ENCODE measurements at places on chromosomes 13 and 19.
A peak's percentile ranks its signal among the peaks of the same experiment; 100 is the strongest.

DNA sequence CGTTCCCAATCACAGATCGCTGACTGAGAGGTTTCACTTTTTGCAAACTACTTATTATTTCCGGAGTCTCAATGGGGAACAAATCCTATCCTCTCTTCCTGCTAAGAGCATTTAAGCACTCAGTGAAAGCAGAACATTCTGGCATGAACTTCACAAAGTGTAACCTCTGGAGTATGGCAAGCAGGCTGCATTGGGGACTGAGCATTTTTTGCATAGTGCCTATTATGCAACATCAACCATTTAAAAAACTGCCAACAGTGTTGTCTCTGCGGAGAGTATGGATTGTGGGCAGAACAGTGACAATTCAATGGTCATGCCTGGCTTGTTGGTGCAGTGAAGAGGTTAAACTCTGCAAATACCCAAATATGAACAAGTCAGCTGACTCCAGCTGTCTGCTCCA is 484.6 kb downstream of the OLFM4 start:
- DNase-seq = no peak

DNA sequence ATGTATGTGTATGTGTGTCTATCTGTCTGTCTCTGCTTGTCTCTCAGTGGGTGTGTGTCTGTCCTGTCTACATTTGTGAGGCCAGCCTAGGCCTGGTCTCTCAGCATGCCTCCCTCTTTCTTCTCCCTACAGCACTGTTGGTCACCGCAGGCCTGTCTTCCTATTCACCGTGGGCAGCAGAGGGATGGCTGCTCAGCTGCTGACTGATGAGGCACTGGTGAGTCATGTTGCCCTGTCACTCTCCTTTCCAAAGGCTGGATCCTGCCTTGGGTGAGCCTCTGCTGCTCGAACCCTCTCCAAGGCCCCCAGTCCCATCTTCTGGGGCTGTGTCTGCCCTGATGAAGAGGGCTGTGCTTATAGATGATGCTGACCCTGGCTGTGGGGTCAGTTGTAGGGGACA is 6.3 kb downstream of the ZNF71 start:
- no peak for DNase-seq

GRCh38 chr13:21074546-21074945 is 13.2 kb upstream of the LATS2 start:
- no peak for DNase-seq

GRCh38 chr13:71752775-71753513 is 114.1 kb downstream of the DACH1 start:
- DNase-seq = no peak

DNA sequence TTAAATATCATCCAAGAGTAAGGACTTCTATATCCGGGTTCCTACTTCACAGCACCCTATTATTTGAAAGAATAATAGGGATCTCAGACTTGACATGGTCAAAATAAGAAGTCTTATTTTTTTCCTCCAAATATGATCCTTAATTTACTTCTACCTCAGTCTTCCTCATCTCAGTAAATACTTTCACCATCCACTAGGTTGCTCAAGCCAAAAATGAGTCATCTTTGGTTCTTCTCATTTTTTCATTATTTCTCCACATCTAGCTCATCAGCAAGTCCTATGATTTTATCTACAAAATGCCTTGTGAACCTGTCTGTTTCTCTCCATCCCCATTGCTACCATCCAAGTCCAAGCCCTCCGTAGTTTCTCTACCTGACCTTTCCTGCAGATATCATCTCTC is 121.9 kb upstream of the GJB6 start:
- DNase-seq = no peak

DNA sequence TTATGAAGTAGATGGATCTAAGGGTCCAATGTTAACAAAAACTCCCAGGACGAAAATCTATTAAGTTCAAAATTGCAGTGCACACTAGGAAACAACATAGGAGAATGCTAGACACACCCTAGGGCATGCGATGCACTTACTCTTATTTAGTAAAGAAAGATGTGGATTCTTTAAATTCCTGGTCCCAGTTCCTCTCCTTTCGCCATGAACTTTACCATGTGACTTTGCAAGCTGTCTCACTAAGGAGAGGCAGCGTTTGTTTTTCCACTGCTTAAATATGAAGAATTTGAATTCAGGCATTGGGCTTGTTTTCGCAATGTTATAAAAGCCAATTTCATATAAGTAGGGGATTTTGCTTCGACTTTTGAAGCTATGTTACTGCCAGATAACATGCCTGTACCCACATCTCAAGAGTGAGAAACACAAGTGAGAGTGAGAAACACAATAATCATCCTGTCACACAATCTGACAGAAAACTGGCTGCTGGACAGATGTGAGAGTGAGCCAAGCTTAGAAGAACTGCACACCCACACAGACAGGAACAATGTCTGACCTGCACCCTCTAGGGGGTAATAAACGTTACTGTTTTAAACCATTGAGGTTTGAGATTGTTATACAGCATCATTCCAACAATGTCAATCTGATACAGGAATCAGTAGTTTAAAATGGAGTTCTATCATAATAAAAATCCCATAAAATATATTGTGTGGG is 1308.4 kb downstream of the SLITRK5 start:
- peak; percentile 10 for DNase-seq

DNA sequence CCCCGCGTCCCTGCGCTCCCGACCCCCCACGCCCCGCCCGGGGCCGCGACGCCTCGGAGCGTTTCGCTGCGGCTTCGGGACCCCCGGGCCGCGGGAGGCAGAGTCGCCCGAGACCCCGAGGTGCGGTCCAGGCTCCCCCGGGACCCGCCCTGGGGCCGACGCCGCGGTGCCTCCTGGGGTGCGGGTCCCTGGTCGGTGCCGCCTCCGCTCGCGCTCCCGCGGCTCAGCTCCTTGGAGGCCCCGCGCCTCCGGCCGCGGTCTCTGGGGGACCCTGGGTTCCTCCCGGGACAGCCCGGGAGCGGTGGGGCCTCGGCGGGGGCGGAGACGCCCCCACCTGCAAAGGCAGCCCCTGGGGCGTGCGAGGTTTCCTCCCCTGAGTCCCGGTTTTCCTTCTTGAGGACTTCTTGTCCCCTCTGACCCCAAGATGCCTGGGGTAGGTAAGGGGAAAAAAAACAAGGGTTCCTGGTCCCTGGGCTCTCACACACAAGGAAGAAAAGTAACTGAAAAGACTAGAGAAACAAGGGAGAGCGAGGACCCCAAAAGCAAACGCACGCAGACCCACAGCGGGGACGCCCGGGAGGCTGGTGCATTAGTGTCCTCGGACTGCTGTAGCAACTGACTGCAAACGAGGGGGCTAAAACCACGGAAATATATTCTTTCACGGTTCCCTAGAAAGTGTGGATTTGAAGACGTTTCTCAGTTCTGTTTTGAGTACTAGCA is 740 bp downstream of the ZNF555 start:
- no peak for DNase-seq

GRCh38 chr13:94656176-94656575 is 54.5 kb downstream of the GPR180 start:
- no peak for DNase-seq

DNA sequence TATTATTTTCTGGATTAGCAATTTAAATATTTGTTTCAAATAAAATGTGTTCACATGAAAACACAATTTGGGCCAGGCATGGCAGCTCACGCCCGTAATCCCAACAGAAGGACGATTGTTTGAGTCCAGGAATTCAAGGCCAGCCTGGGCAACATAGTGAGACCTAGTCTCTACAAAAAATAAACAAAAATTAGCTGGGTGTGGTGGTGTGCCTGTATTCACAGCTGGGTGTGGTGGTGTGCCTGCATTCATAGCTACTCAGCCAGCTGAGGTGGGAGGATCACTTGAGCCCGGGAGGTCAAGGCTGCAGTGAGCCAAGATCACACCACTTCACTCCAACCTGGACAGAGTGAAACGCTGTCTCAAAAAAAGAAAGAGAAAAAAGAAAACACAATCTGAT is 46.4 kb downstream of the KPNA3 start:
- DNase-seq = no peak

DNA sequence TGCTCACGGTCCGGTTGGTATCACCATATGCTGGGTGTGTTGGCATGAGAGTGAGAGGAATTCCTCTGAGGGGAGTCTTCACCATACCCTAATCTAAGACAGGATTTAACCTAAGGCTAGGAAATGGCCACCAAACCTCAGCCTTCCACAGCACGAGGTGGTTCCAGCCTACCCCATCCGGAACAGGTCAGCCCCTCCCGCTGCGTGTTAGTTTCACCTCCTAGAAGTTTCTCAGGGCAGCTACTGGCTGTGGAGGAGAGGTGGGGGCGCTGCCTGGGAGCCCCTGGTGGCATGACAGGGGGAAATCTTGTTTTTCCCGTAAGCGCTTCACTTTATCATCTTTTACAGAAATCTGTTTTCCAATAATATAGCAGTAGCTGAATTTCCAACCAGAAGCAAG is 55.1 kb downstream of the RGCC start:
- DNase-seq = no peak

GRCh38 chr19:15871570-15871969 is 26.3 kb downstream of the CYP4F2 start:
- no peak for DNase-seq

GRCh38 chr13:106277484-106278154 is 257.8 kb downstream of the EFNB2 start:
- no peak for DNase-seq

- DNase-seq = no peak
These were observed 2363.8 kb downstream of the PCDH9 start for GRCh38 chr13:64866331-64866730.

DNA sequence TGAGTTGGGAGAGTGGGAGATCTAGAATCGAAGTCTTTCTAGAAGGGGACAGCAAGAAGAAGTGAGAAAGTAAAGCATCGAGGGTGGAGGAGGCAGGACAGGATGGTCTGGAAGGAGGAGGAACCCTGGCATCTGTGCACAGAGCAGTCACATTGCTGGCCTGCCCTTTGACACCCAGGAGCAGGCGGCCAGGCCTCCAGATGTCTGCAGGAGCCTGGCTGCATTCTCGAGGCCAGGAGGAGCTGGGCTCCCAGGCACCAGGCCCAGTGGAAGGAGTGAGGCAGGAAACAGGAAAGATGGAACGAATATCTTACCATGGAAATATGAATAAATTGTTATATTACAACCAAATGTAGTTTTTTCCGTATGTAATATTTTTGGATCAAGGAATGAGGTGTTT is 27.7 kb upstream of the ARGLU1 start:
- DNase-seq = no peak

GRCh38 chr13:102441085-102441484 is 39.2 kb upstream of the FGF14 start:
- DNase-seq = no peak

GRCh38 chr19:6610934-6611852 is 20.2 kb upstream of the CD70 start:
- no peak for DNase-seq

- no peak for DNase-seq
These were observed 29.2 kb downstream of the CCNA1 start for GRCh38 chr13:36461506-36461905.

DNA sequence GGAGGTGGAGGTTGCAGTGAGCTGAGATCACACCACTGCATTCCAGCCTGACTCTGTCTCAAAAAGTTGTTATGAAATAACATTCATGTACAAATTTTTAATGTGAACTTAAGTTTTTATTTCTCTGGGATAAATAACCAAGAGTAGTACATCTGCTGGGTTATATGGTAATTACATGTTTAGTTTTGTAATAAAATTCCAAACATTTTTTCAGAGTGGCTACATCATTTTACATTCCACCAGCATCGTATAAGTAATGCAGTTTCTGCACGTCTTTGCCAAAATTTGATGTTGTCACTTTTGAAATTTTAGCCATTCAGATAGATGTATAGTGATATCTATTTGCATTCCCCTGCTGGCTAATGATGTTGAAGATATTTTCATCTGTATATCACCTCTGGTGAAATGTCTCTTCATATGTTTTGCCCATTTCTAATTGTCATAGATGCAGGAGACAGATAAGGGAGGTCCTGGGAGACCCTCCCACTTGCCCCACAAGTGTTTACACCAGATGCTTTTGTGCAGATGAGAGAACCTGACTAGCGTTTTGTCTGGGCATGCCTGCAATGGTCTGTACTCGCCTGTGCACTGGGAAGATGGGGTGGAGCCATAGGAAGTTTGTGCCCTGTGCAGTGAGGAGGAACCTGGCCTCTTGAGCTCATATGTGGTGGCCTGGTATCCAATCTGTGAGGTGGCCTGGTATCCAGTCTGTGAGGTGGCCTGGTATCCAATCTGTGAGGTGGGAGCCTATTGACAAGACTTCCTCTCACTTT is 12.7 kb upstream of the KBTBD6 start:
- DNase-seq = no peak

DNA sequence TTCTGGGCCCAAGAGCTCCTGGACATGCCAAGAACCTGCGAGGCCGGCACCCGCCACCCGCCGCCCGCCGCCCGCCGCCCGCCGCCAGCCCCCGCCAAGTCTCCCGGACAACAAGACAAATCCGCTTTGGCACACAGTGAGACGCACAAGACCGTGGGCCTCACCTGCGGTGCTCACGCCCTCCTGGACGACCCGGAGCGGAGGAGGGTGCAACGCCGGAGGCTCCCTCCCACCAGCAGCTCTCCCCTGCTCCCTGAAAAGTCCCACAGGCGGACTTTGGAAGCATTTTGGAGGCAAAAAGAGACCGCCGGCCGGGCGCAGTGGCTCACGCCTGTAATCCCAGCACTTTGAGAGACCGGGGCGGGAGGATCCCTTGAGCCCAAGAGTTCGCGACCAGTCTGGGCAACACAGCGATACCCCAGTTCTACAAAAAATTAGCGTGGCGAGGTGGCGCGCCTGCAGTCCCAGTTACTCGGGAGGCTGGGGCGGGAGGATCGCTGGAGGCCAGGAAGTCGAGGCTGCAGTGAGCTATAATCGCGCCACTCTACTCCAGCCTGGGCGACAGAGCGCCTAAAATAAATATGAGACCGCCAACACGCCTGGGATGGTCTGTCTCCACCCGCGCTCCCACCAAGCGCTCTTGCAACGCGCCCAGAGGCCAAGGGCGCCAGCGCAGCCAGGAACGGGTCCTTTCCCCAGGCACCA is 783 bp downstream of the RHPN2 start:
- DNase-seq = no peak

DNA sequence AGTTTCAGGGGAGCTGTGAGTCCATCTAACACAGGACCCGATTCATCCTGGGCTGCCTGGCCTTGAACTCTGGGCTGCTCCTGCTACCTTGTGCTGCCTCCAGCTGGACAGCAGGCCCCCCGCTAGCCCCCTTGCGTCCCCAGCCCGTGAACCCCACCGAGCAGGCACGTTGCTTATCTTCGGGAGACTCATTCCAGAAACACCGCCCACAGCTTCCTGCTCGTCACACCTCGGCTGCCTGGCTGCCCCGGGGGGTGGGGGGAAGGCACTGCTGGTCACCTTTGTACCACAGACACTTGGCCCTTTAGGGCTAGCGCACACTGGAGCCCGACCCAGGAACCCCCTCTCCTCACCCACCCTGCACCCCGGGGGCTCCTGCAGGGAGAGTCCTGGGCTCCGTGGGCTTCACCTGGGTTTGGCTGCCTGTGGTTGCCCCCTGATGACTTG is 48.1 kb downstream of the CRTC1 start:
- DNase-seq = no peak

GRCh38 chr19:42078538-42079275 is 2.7 kb downstream of the ZNF574 start:
- no peak for DNase-seq

DNA sequence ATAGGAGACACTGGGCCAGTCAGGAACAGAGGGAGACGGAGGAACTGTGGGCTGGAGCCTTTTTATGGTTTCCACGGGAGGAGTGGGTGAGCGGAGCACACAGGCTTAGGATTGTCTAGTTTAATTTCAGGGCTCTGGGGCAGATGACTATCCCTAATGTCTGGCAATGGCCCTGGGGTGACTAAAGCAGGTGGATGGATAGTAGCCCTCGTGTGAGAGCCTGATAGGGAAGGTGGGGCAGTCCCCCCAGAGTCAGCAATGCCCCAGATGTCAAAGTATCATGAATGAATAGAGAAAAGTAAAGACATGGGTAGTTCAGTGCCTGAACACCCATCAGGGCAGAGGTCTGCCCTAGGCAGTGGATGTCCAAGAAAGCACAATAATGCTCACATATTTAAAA is 94.2 kb downstream of the ZDHHC20 start:
- no peak for DNase-seq

Measured in KG1 (cell line).